Ovary (tissue), 10 donors: ENCODE measurements at places on chromosomes 5 and 9. TPM values are rescaled to one million over a fixed set of nuclear protein-coding genes. Genes with fewer than 3 reads are reported as not detected.

Gene CCDC180
- total RNA-seq, result 6.9 TPM

Gene LHX3
- total RNA-seq, result not detected

Gene DBH
- not detected for total RNA-seq

Gene PCDHGB5
- total RNA-seq, result 18.5 TPM

Gene NMUR2
- total RNA-seq, result not detected

Gene EPB41L4B
- total RNA-seq, result 34.3 TPM

Gene SHROOM1
- total RNA-seq, result 10.1 TPM

Gene ZNF189
- total RNA-seq, result 14.9 TPM

Gene TEK
- 3.3 TPM for total RNA-seq

Gene NEK6
- 41.8 TPM for total RNA-seq

Gene NR5A1
- total RNA-seq, result 73.6 TPM

Gene RGP1
- 32.3 TPM for total RNA-seq

GRCh38 chr9:113876151-113876992 is at the start of gene ZNF618:
Gene ZNF618, plus strand, starts transcription at chr9:113876309. Its CDS starts 72 bp downstream, at chr9:113876381.
- H3K27ac ChIP-seq, result peak within 1 kb of the TSS; percentile 90
- H3K4me3 ChIP-seq, result peak within 1 kb of the TSS; percentile 96
- no peaks in the 10 kb centered on the region for H3K36me3 ChIP-seq
- DNase-seq, result peak; percentile 64

- DNase-seq, result no peak
- H3K36me3 ChIP-seq, result no peaks in the 10 kb centered on the region
- H3K27ac ChIP-seq, result no peak overlapping the region
Measured at GRCh38 chr5:127092690-127093089, 19.4 kb upstream of the C5orf63 start.

DNA sequence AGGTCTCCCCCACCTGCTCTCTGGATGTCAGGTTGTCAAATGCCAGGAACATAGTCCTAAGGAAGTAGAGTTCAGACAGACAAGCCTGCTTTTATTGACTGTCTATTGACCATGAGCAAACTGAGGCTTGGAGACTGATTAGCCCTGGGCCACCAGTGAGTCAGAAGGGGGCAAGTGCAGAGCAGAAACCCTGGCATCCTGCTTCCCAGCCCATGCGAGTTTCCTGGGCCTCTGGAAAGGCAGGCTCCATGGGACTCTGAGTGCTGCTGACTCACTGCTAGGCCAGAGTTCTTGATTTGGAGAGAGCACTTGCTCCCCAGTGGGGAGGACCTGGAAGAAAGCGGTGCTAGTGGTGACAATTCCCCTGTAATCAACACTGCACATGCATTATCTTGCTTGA is 2.8 kb upstream of the HBEGF start:
- no peaks in the 10 kb centered on the region for H3K4me1 ChIP-seq
- no peak for DNase-seq
- H3K27ac ChIP-seq, result no peak overlapping the region
- H3K27me3 ChIP-seq, result no peaks in the 10 kb centered on the region
- H3K36me3 ChIP-seq, result no peaks in the 10 kb centered on the region

DNA sequence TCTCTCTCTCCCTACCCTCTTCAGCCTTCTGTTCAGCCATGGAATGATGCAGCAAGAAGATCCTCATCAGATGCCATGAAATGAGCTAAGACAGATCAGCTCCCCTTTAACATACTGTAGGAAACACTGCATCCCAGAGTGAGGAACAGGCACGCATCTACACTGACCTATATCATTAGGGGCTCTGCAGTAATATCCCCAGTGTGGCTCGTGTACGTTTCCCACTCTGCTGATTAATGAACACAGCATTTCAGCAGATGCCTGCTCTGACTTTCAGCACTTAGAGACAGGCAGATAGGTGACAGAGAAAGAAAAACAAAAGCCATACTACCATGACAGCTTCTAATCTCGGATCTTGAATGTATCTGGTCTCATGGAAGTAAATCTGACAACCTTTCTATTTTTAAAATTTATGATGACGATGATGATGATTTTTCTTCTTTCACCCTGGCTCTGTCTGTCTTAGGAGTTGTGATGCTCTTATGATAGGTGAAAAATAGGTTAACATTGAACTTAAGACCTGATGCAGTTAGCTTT is 750.3 kb downstream of the CDH12 start:
- DNase-seq, result no peak
- H3K27me3 ChIP-seq, result no peaks in the 10 kb centered on the region
- no peaks in the 10 kb centered on the region for H3K36me3 ChIP-seq
- no peak overlapping the region for H3K4me3 ChIP-seq
- no peak overlapping the region for H3K27ac ChIP-seq

GRCh38 chr9:108664309-108665255 is 191.2 kb downstream of the ACTL7B start:
- no peak overlapping the region for H3K27ac ChIP-seq
- H3K4me3 ChIP-seq, result no peak overlapping the region
- no peak for DNase-seq
- H3K27me3 ChIP-seq, result no peaks in the 10 kb centered on the region
- no peaks in the 10 kb centered on the region for H3K4me1 ChIP-seq

DNA sequence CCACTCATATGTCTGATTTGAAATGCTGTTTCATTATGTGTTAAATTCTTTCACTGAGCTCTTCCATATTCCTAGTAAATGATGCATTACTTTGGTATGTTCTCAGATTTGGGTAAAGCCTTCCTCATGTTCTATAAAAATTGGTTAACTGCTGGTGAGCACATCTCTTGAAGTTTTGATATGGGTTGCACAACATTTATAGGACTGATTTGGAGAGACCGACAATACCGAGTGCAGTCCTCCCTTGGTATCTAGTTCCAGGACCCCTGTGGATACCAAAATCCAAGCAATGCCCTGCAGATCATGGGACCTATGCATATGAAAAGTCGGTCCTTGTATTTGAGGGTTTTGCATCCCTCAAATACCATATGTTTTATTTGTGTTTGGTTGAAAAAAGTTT is 37.8 kb downstream of the WDR36 start:
- no peaks in the 10 kb centered on the region for H3K27me3 ChIP-seq
- H3K36me3 ChIP-seq, result no peaks in the 10 kb centered on the region
- no peak overlapping the region for H3K27ac ChIP-seq
- no peak overlapping the region for H3K4me3 ChIP-seq

GRCh38 chr5:174273325-174273724 is 227.8 kb downstream of the NSG2 start:
- no peaks in the 10 kb centered on the region for H3K36me3 ChIP-seq
- H3K4me3 ChIP-seq, result no peak overlapping the region
- no peak for DNase-seq
- no peaks in the 10 kb centered on the region for H3K27me3 ChIP-seq

- no peak for DNase-seq
- no peaks in the 10 kb centered on the region for H3K36me3 ChIP-seq
- no peak overlapping the region for H3K27ac ChIP-seq
- H3K4me1 ChIP-seq, result no peaks in the 10 kb centered on the region
- no peak overlapping the region for H3K4me3 ChIP-seq
Measured at GRCh38 chr5:126390051-126390450, 33.2 kb upstream of the GRAMD2B start.

DNA sequence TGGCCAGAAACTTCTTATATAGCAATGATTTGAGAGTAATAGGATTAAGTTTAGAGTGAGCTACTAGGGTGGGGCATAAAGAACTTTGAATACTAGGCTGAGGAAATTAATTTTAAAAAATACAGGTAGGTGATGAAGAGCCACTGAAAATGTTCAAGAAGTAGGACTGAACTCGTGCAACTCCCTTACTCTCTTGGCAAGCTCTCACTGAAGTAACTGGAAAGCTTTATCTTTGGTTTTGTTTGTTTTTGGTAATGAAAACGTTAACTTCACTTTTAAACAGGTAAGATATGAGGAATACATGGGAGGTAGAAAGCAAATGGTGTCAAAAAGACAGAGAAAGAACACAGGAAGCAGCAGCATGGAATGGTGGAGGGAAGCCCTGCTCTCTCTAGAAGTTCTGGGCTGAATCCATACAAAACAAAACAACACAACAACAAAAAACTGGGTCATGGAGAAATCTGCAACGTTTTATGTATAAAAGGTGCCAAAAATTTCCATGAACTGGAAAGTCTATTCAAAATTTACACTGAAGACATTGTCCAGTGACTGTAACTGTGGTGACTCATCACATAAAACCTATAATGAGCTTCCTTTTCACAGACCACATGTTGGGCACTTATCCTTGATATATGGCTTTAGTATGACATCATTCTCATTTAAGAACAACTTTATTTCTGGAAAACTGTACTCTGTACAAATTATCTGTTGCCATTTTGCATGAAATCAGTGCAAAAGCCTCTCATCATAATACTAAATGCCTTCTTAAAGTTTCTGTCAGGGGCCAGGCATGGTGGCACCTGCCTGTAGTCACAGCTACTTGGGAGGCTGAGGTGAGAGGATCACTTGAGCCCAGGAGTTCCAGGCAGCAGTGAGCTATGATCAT is 91.2 kb upstream of the CHD1 start:
- no peak overlapping the region for H3K4me3 ChIP-seq
- no peaks in the 10 kb centered on the region for H3K4me1 ChIP-seq
- DNase-seq, result no peak
- no peak overlapping the region for H3K27ac ChIP-seq

DNA sequence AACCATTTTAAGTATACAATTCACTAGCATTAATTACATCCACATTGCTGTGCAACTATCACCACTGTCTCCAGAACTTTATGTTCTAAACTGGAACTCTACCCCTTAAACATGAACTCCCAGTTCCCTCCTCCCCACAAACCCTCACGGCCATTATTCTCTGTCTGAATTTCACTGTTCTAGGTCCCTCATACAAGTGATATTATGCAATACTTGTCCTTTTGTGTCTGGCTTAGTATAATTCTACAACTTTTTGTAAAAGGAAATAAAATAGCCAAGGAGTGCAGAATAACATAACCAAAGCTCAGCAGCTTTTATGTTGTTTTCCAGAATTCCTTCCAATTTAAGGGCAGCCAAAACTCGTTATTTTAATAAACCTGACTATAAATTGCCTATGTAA is 53.2 kb downstream of the NAA35 start:
- no peaks in the 10 kb centered on the region for H3K27me3 ChIP-seq
- no peak for DNase-seq
- peaks cover 1% of the 10 kb centered on the region for H3K4me1 ChIP-seq
- no peak overlapping the region for H3K27ac ChIP-seq
- no peak overlapping the region for H3K4me3 ChIP-seq
- no peaks in the 10 kb centered on the region for H3K36me3 ChIP-seq

DNA sequence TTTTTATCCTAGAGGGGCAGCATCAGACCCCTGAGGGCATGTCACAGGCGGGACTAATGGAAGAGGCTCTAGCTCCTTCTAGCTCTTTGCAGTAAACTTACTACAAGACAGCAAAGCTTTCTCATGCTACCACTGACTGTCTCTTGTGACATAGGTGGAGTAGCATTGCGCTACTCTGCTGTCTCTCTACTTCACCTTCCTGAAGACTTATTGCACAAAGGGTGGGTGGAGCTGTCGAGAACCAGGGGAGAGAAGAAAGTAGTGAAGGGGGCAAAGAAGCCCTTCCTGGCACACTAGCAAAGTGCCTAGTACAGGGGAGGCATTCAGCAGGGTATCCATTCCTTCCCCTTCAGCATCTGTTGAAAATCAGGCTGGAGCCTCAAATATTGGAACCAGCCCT is 36.1 kb upstream of the NEK6 start:
- H3K4me3 ChIP-seq, result no peak overlapping the region
- no peak for DNase-seq
- no peak overlapping the region for H3K27ac ChIP-seq
- no peaks in the 10 kb centered on the region for H3K27me3 ChIP-seq
- H3K36me3 ChIP-seq, result no peaks in the 10 kb centered on the region

- no peaks in the 10 kb centered on the region for H3K4me1 ChIP-seq
- H3K36me3 ChIP-seq, result no peaks in the 10 kb centered on the region
- no peaks in the 10 kb centered on the region for H3K27me3 ChIP-seq
- no peak overlapping the region for H3K4me3 ChIP-seq
- no peak overlapping the region for H3K27ac ChIP-seq
Measured at GRCh38 chr9:38157711-38158110, 88.7 kb upstream of the SHB start.

GRCh38 chr9:80503671-80504281 is 932.0 kb downstream of the TLE4 start:
- H3K4me3 ChIP-seq, result no peak overlapping the region
- H3K4me1 ChIP-seq, result peaks cover 2% of the 10 kb centered on the region
- H3K27me3 ChIP-seq, result no peaks in the 10 kb centered on the region
- no peak overlapping the region for H3K27ac ChIP-seq

GRCh38 chr9:82191082-82191770 is 202.7 kb downstream of the SPATA31D1 start:
- no peaks in the 10 kb centered on the region for H3K4me1 ChIP-seq
- no peaks in the 10 kb centered on the region for H3K27me3 ChIP-seq
- no peaks in the 10 kb centered on the region for H3K36me3 ChIP-seq

- H3K4me1 ChIP-seq, result peaks cover 14% of the 10 kb centered on the region
- no peaks in the 10 kb centered on the region for H3K36me3 ChIP-seq
- DNase-seq, result no peak
- H3K4me3 ChIP-seq, result no peak overlapping the region
- no peaks in the 10 kb centered on the region for H3K27me3 ChIP-seq
- H3K27ac ChIP-seq, result no peak overlapping the region
Measured at GRCh38 chr9:134891713-134892112, 11.1 kb downstream of the FCN2 start.

DNA sequence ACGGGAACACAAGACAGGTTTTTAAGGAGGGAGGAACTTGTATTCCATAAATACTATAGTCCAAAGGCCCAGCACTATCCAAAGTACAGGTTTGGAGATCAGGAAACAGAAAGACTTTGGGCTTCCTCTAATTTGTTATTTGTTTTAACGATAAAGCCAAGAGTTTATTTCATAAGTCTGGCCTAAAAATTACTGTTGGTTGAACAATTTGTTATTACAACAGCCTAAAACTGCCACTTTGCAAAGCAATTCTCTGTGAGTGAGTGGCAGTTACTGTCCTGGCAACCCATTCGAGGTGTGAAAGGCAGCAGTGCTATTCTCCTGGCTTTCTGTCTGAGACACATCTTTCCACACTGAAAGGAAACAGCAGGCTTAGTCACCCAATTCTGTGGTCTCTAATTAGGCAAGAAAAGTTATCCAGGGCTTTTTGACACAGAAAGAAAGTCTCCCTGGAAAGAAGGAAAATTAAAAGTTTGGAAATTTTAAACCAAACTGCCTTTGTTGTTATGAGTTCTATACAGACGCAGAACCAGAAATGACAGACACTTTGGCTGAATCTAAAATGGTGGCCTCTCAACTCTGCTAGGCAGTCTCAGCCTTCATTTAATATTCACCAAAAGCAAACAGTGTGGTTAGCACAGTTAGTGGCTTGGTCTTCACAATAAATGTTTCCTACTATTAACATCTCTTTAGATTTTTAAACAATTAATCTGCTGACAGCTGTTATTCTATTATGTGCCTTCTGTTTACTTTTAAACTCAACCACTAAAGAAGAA is 33.9 kb downstream of the PSMB7 start:
- H3K27ac ChIP-seq, result no peak overlapping the region
- no peaks in the 10 kb centered on the region for H3K27me3 ChIP-seq
- no peaks in the 10 kb centered on the region for H3K36me3 ChIP-seq
- no peak overlapping the region for H3K4me3 ChIP-seq
- peaks cover 7% of the 10 kb centered on the region for H3K4me1 ChIP-seq

- H3K27me3 ChIP-seq, result no peaks in the 10 kb centered on the region
- no peaks in the 10 kb centered on the region for H3K36me3 ChIP-seq
- DNase-seq, result no peak
Measured at GRCh38 chr5:11273180-11273903, 512.3 kb upstream of the DAP start.
